ENCODE measurements at places on chromosomes 5 and 9.

DNA sequence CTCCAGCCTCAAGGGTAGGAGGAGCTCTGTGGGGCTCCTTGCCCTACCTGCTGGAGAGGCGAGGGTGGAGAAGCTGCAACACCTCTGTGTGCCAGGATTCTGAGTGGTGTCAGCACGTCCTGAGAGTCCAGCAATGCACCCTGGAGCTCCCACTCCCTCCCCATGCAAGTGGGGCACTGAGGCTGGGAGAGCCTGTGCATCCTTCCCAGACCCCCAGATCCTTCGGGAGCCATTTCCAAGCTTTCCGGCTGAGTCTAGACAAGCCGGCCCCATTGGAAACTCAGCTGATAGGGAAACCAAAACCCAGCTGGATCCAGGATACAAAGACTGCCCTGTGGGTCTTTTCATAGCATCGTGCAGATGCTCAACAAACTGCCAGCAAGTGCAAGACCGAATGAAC is 1.8 kb downstream of the FAM163B start:
- DNase-seq, result no peak

DNA sequence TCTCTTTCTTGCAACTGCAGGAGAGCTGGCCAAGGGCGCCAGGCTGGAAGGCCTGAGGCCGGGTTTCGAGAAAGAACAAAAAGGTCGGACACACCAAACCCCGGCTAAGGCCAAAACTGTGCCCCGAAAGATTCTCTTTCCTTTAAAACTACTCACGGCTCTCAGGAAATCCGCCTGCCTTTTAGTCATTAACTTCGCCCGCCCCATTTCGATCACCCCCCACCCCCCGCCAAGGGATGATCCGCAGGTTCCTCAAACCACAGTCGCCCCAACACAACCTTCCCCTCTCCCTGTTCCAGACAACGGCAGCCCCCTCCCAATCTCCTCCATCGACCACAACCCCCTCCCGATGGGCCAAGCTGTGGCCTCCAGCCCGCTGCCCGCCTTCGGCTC is 536 bp downstream of the FEM1C start:
- peak; percentile 83 for DNase-seq

GRCh38 chr5:144958002-144958401 is 787.3 kb downstream of the KCTD16 start:
- DNase-seq, result no peak

DNA sequence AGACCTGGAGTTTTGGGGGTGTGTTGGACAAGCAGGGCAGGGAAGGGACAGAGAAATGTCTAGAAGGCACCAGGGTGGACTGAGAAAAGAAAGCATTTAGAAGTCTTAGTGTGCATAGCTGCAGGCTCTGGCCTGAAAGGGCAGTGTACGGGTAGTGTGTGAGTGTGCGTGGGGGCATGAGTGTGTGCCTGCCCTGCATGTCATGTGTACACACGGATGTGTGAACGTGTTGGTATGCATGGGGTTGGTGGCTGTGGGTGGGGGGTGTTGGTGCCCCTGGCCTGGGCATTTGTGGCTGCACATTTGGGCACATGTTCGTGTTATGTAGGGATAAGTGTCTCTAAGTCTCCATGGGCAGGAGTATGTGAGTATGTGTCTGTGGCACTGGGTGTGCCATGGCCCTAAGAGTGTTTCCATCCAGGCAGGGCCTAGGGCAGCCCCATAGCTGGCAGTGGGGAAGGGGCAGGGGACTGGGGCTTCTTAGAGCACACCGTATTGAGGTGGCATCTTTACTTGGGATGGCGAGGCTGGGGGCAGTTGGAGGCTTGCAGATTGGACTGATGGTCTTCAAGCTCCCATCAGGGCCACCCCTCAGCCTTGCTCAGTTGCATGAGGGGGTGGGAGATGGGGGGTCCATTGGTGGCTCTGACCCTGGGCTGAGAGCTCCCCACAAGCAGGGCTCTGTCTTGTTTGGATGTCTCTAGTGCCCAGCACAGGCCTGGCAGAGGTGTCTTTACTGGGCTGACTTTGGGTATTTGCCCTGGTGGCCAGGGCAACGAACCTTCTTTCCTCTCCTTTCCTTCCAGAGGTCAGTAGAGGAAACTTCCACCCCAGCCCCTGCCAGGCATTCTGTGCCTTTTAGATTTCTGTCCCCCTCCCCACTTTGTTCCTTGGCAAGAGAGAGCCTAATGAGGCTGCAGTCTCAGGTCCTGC is 15.0 kb downstream of the PSD2 start:
- DNase-seq, result no peak

DNA sequence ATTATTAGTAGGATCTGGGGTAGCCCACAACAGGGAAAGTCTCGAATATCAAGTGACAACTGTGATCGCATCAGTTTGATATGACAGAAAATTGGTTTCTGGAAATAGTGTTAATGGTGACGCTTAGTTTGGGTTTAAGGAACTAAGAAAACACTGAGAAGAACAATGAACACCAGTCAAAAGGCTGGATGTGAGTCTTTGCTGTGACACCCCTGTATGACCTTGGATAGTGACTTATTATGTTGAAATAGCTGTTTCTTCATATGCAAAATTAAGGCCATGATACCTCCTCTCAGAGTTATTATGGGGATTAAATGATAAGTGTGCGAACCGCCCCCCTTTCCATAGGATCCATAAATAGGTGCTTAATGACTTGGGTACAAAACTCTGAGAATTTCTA is 926 bp downstream of the DNAJC25 start:
- DNase-seq, result peak; percentile 39

DNA sequence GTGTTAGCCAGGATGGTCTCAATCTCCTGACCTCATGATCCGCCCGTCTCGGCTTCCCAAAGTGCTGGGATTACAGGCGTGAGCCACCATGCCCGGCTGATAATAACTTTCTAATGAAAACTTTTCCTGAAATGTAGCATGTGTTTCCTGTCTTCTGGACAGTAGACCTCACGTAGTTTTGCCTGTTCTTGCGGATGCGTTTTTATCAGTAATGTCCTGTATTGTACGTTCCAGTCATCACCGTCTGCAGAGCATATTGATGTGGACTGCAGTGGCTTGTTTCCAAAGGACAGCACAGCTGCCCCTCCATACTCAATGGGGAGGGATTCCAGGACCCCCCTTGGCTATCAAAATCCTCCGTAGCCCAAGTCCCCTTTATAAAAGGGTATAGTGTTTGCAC is 12.8 kb downstream of the EXOC3 start:
- DNase-seq, result no peak

DNA sequence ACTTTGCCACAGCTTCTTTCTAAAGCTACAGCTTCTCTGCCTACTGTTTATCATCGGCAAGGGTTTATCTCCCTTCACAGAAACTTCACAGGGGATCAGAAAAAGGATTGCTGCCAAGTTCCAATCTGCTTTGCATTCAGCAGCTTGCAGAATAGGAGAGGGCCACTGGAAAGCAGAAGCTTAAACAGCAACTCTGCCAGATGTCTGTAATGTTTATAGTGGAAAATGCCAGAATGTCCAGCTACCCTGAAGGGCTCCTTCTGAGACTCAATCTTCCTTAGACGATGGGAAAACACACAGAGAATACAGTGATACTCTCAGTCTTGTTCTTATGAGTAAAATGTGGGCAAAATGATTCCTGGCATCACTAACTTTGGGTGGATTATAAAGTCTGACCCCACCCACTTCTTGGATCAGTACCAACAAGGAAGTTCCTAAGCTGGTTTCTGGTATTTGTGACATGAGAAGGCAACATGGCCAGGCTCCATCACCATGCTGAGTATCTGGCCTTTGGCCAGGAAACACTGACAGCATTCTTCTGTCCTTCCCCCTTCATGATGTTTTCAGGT is 19.0 kb downstream of the STOM start:
- DNase-seq, result peak; percentile 53

DNA sequence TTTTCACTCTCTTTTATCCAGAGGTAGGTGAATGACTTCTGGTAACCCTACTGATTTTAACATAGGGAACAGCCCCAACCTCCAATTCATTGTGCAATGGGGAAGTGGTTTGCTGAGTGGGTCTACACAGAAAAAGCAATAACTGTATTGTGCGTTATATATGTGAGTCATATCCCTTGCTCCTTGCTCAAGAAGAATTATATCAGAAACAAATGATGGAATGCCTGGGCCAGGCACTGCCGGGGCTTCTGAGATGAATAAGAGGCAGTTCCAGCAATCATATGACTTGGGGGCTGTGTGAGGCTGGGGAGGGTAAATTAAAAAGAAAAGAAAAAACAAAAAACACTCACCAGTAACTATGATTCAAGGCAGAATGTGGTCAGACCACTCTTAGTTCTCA is 79.2 kb upstream of the ABCA1 start:
- peak; percentile 95 for DNase-seq

- no peak for DNase-seq
Observed at GRCh38 chr5:96663608-96664007, 1.4 kb downstream of the CAST start.

- DNase-seq, result peak; percentile 78
Observed at GRCh38 chr5:171633776-171634470, 151.7 kb upstream of the SMIM23 start.

DNA sequence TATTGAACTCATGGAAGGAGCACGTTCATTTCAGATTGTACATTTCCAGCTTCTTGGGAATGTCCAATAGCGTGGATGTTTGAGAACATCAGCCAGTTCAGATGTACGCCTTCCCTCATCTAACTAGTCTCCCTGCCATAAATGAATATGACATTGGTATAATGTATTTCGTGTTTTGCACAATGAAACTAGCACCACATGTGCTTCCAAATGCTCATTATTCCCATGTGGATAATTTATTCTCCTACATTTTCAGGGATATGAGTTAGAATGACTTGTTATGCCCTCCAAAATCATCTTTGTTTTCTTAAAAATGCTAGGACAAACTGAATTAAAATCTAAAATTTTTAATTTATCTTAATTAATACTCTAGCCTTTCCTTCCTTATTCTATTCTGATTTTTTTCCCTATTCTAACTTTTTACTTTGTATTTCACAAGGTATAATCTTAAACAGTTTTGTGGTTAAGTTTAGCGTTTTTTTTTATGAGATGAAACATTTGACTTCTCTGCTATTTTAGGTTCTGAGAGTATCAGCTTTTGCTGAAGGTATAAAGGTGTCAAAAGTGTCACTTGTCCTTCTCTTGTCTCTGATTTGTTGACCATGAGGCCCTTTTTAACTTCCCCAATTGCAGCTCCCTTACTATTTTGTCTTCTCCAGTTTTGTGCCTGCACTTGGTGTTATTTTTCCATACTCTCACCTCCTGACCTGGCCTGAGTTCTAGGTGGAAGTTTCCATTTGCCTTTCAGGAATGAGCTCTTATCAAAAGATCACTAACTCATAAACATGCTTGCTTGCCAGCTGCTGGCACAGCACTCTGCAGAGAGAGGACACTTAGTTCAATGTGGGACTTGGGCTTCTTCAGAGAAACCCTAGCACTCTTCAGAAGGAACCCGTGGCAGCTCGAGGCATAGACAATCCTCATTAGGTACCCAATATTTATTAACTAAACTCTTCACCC is 106.8 kb downstream of the FRMD3 start:
- DNase-seq, result no peak

- no peak for DNase-seq
Observed at GRCh38 chr5:138577452-138577851, 2.3 kb upstream of the HSPA9 start.

DNA sequence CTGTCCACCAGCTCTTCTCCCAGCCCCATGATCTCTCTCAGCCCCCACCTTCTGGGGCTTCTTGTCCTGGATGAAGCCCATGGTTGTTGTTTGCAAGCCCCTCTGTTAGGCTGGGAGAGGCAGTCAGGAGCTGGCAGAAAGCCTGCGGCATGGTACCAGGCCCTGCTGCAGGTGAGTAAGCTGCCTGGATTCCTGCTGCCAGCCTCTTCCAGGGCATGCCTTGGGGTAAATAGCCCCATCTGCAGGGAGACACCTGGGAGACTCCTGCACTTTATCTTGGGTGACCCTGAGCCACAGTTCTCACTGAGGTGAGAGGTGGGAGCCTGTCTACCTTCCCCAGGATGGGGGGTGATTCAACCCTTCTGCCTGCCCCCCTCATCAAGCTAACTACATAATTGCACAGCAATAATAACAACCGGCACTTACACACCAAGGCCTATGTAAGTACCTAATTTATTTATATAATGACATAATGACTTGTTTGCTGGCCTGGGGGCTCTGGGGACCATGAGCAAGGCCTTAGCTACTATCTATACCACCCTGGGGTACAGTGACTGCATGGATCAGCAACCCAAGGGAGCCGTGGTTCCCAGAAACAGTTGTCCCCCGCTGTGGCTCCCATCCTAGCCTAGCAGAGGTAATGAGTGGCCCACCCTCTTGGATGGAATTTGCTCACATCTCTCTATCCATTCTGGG is 116.0 kb downstream of the PSD2 start:
- no peak for DNase-seq

DNA sequence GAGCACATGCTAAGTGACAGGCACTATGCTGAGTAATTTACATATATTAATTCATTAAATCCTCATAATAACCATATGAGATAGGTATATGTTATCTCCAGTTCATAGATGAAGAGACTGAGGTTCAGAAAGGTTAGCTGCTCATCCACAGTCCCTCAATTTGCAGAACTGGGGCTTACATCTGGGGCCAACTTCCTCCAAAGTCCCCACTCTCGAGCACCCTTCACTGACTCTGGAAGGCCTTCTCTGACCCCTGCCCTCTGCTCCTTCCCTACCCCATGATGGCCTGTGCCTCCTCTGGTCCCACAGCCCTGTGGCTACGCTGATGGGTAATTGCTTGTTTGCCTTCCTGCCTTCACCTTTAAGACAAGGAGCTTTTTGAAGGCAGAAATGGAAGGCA is 71.6 kb downstream of the C5orf15 start:
- DNase-seq, result no peak

All from inflammatory macrophage (primary cell).